ENCODE measurements at places on chromosomes 3 and 15. TPM values are rescaled to one million over a fixed set of nuclear protein-coding genes. Genes with fewer than 3 reads are reported as not detected.

Gene LARP6
- 0.35 TPM for total RNA-seq

Gene SLC6A20
- total RNA-seq: not detected

Gene CLRN1
- not detected for total RNA-seq

GRCh38 chr3:131728898-131729642 lies 226.3 kb upstream of the MRPL3 start:
- no peak for DNase-seq

DNA sequence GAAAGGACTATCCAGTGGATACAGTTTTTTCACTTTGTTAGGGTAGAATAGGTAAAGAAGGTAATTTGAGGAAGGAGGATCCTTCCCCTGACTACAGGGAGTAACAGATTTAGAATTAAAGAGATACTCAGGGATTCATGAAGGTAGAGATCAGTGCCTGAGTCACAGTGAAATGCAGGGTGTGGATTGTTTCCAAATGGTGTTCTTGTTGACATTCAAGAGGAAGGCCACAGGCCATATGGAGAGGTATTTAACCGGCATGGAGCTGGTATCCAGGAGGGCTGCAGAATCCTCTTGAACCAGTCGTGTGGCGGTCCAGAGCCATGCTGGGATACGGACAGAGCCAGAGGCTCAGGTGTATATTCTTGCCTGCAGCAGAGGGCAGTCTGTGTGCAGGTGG lies 28.2 kb downstream of the GYG1 start:
- no peak for DNase-seq

GRCh38 chr3:11390411-11391131 lies 118.4 kb downstream of the ATG7 start:
- DNase-seq: no peak
